H1 (cell line): ENCODE measurements at places on chromosomes 12 and 14.

DNA sequence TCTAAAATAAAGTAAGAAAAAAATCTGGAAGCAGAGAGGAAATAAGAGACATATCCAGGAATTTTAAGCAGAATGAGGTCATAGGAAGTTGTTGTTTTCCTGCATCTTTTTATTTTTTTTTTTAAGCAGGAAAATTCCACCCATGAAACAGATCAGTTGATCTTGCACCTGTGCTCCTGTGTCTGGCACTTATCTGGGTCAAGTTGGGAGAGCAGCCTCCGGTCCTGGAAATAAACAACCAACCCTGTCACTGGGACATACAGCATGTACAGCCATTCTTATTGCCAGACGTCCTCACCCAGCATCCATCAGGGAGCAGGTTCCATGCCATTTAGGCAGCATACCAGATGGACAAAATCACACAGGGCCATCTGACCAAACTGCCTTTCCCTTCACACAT is 266.0 kb upstream of the BTG1 start:
- DNase-seq, result no peak

- DNase-seq, result no peak
These were observed 7.0 kb downstream of the TRMT61A start for GRCh38 chr14:103535891-103536565.

- no peak for DNase-seq
These were observed 120.3 kb upstream of the VASH1 start for GRCh38 chr14:76640923-76641395.

- no peak for DNase-seq
These were observed 32.9 kb downstream of the DMAC2L start for GRCh38 chr14:50344876-50345563.

DNA sequence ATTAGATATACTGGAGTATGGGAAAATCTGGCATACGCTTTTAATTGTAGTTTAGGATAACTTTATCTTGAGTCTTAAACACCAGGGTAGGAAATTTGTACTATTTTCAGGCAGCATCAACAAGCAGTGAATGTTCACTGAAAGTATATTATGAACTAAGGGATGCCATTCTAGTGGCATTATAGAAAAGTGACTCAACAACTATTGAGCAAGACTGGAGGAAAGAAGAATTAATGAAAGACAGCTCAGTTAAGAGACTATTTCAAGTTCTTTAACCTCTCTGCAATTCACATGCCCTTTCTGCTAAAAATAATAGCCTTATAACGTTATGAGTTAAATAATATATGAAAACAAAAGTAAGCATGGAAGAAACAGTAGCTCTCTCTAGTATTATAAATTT is 343.1 kb downstream of the FSCB start:
- DNase-seq, result no peak

GRCh38 chr14:65433157-65433556 is 20.6 kb downstream of the FUT8 start:
- no peak for DNase-seq

DNA sequence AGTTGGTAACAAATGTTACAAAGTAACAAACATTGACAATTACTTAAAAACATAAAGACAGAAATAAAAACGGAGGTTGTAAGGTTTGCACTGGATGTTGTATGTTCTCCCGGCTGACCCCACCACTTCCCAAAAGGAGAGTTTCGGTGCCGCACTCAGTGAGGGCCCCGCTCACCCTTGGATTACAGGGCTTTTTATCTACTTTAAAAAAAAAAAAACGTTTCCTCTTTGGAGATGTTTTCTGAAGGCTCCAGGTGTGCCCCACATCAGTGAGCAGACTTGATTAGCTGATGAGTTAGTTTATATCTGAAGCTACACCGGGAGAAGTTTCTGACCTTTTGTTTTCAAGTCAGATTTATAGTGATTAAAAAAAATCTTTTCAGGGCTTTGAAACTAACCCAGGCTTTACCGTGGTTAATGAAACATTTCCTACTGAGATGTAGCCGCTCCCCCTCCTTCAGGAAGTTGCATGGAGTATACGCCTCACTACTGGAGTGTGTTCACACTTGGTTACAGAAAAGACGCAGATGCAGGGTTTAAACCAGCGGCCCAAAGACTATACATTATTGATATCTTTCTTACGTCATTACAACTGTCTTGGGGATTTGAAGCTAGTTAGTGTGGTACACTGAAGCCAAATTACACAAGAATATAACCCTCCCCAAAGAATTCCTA is 38.0 kb upstream of the BCL7A start:
- no peak for DNase-seq

DNA sequence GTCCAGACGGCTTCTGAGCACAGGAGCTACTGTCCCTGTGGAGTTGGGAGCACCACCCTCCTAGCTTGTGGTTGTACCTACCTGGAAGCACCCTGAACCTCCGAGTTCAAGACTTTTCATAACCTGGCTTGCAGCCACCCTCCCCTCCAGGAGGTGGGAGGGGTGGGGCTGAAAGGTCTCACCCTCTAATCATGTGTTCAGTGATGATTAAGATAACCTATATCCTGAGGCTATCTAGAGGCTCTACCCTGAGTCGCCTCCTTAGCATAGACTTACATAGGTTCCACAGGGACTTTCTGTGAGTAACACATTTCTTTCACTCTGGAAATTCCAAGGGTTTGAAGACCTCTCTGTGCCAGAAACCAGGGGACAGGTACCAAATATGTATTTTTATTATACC is 146.5 kb downstream of the CFAP54 start:
- no peak for DNase-seq

DNA sequence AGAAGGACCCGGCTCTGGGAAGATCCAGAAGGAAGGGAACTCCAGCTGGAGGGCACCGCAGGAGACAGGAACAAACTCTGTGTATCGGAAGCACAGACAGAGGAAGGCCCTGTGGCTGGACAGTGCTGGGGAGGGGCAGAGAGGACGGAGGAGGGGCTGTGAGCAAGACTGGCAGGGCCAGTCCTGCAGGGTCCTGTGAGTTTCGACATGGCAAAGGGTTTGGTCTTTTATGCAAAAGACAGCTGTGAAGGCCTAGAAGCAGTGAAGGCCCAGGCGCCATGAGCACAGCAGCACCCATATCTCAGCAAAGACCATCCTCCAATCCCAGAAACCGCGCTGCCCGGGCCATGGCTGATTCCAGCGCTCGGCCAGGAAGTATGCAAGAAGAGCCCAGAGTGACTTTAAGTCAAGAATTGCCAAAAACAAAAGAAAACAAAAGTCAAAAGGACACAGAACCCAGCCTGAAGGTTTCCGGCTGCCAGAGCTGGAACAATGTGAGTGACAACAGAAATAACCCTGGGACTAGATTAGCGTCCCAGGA is 126.5 kb downstream of the NCOR2 start:
- no peak for DNase-seq

DNA sequence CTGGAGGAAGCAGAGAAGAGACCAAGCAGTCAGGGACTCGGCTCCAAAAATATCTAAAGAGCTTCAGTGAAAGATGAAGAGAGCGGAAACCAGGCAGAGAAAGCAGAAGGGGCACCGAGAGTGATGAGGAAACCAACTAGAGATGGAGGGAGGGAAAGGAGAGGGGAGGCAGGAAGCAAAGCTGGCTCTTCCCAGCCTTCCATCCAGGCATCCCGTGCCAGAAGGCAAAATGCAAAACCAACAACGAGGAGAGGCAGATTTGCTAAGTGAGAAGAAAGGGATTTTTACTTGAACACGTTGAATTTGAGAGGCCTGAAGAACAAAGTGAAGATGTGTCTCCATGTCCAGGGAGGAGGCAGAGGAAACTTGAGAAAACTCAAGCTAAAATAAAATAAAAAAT is 90.1 kb downstream of the NUAK1 start:
- no peak for DNase-seq

DNA sequence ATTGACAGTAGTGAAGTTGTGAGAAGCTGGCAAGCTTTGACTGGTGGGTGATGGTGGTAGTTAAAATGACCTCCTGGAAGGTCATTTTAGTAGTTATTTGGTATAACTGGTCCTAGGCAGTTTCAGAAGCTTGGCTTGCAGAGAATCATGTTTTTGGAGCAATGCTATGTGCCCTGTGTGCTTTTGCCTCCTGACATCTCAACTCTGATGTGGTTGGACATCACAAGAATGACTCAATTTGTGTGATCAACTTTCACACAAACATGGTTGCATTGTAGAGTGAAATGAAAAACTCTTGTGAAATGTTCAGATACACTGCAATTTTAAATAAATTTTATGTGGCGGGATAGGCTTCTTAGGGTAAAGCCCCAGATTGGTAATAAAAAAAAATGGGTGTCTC is 8.3 kb upstream of the ABCD2 start:
- DNase-seq, result no peak

DNA sequence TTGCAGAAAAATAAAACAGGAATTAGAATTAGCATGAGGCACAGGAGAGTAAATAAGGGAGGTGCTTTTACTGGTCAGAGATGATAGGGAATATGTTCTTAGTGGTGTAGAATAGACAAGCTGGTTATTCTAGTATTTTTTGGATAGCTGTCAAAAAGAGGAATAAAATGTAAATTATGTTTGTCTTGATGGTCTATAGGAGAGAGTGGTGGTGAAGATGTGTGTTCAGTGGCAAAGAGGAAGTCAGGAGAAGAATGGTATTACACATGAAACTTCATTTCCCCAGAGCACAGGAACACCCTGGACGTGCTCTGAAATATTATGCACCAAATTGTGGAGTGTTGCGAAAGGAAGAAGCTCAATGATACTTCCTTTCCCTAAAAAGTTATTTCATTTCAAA is 27.8 kb downstream of the MUCL1 start:
- no peak for DNase-seq

- no peak for DNase-seq
These were observed 751 bp upstream of the GPRC5A start for GRCh38 chr12:12890543-12891079.

- no peak for DNase-seq
These were observed 60.6 kb downstream of the SLC25A47 start for GRCh38 chr14:100383727-100384158.

DNA sequence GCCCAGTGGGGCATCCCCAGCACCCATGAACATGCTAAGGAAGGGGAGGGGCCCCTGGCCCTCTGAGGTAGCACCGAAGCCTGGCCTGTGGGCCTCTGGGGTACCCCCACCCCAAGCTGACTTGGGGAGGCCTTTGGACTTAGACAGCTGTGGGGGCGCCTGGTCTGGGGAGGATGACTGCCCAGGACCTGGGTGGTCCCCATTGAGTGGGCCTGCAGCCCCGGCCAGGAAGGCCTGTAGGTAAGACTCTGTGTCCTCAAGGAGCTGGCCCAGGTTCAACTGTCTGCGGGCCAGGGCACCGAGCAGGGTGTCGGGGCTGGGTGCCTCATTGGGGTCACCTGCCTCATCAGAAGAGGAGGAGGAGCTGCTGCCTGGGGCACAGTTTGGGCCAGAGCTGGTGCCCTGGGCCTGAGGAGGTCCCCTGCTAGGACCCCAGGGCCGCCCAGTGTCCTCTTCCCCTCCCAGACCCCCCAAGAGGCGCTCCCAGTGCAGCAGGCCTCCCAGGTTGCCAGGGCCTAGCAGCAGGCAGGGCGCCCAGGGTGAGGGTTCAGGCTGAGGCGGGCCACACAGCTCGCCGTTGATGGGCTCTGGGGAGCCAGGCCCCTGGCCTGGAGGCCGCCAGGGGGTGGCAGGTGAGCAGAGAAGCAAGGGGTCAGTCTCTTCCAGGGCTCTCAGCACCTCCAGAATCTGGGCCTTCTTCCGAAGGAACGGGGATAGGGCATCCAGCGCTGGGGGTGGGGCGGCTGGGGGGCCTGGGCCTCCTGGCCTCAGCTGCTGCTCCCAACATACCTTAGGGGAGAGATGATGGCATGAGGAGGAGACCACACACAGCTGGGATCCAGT is 31.4 kb downstream of the NCKAP5L start:
- DNase-seq, result no peak

- DNase-seq, result no peak
These were observed 42.4 kb upstream of the SGPP1 start for GRCh38 chr14:63770187-63770807.

DNA sequence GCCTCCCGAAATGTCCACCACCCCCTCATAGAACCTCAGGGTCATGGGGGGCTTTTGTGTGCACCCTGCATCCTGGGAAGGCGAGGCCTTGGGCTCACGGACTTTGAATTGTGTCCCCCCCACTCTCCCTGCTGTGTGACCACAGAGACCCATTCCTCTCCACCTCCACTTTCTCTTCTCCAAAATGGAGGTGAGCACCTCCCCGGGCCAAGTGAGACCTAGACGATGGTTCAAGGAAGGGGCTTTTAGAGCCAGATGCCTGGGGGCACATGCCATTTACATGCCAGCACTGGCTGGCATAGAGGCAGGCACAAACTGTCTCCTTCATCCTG is 33.5 kb downstream of the CYP46A1 start:
- DNase-seq, result no peak

DNA sequence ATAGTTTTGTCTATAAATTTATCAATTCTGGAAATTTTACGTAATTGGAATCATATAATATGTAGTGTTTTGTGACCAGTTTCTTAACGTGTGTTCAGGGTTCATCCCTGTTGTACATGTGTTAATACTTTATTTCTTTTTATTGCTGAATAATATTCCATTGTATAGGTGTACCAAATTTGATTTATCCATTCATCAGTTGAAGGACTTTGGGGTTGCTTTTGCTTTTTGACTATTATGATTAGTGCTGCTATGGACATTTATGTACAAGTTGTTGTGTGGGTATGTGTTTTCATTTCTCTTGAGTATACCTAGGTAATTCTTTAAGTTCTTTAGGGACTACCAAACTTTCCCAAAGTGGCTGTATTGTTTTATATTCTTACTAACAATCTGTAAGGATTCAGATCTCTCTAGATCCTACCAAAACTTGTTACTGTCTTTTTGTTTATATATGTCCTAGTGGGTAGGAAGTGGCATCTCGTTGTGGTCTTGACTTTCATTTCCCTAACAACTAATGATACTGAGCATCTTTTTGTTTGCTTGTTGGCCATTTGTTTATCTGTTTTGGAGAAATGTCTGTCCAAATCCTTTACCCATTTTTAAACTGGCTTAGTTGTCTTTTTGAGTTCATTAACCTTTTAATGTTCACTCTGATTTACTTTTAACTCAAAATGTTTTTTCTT is 14.9 kb downstream of the VRK1 start:
- no peak for DNase-seq

GRCh38 chr12:61490526-61491498 is 769.4 kb upstream of the USP15 start:
- no peak for DNase-seq

GRCh38 chr12:123726962-123727361 is 14.8 kb downstream of the ATP6V0A2 start:
- no peak for DNase-seq

- no peak for DNase-seq
These were observed 126.3 kb downstream of the KIF26A start for GRCh38 chr14:104264495-104265265.

- DNase-seq, result no peak
These were observed 89.4 kb downstream of the NT5DC3 start for GRCh38 chr12:103751600-103751999.
